ENCODE measurements at places on chromosomes 12 and 14. TPM values are rescaled to one million over a fixed set of nuclear protein-coding genes. Genes with fewer than 3 reads are reported as not detected.

SLC15A4 gene
- total RNA-seq, result 44.2 TPM

APOF gene
- not detected for total RNA-seq

VCPKMT gene
- 5.7 TPM for total RNA-seq

GPR68 gene
- 0.98 TPM for total RNA-seq
